ENCODE measurements at places on chromosomes 5 and 9.

GRCh38 chr5:37703841-37704241 is 136.0 kb downstream of the GDNF start:
- peak; percentile 20 for DNase-seq

DNA sequence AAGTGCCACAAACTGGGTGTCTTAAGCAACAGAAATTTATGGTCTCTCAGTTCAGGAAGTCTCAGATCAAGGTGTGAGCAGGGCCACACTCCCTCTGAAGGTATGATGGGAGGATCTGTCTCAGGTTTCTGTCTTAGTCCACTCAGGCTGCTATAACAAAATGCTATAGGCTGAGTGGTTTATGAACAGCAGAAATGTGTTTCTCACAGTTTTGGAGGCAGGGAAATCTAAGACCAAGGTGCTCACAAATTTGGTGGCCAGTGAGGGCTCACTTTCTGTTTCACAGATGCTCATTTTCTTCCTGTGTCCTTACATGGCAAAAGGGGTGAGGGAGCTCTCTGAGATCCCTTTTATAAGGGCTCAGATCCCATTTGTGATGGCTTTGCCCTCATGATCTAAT is 281.4 kb downstream of the CWC27 start:
- DNase-seq, result no peak

GRCh38 chr9:88737876-88738275 is 202.9 kb downstream of the NXNL2 start:
- no peak for DNase-seq

GRCh38 chr5:124438903-124439281 is 307.5 kb downstream of the ZNF608 start:
- peak; percentile 86 for DNase-seq

GRCh38 chr9:3664044-3664443 is 138.2 kb upstream of the RFX3 start:
- no peak for DNase-seq

GRCh38 chr5:36528588-36528987 is 77.8 kb upstream of the SLC1A3 start:
- no peak for DNase-seq

DNA sequence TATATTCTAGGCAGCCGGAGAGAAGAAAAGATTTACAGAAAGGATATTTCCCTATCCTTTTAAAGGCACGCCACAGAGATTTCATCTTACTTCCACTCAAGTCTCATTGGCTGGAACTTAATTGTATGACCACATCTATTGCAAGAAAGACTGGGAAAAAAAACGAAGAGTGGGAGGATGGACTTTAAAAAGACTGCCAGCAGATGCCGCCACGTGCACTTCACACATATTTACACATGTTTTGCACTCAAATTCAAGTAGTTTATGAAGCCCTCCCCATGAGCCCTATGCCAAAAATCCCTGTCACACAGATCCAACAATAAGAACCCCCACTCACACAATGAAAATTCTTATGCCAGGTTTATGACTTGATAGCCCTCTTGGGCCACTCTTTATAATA is 138.5 kb upstream of the TYRP1 start:
- DNase-seq, result no peak

- DNase-seq, result no peak
Measured at GRCh38 chr9:133242991-133243390, 32.0 kb downstream of the ABO start.

GRCh38 chr9:123796094-123796493 is 133.8 kb downstream of the DENND1A start:
- DNase-seq, result no peak

DNA sequence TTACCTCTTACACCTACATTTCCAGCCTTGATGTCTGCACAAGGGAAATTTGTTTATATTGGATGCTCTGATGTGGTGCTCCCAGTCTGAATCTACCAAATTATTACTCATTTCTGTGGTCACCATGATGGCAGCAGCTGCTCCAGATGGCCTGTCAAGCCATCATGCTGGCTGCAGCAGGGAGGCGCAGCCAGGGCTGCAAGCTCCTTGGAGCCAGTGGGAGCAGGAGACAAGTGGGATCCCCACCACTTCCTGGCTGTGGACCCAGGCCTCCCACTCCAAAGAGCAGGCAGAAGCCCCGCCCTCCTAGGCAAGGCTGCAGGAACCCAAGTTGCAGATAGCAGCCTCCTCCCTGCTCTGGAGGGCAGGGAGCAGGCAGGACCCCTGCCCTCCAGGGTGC is 241.1 kb upstream of the ATP10B start:
- DNase-seq, result no peak

DNA sequence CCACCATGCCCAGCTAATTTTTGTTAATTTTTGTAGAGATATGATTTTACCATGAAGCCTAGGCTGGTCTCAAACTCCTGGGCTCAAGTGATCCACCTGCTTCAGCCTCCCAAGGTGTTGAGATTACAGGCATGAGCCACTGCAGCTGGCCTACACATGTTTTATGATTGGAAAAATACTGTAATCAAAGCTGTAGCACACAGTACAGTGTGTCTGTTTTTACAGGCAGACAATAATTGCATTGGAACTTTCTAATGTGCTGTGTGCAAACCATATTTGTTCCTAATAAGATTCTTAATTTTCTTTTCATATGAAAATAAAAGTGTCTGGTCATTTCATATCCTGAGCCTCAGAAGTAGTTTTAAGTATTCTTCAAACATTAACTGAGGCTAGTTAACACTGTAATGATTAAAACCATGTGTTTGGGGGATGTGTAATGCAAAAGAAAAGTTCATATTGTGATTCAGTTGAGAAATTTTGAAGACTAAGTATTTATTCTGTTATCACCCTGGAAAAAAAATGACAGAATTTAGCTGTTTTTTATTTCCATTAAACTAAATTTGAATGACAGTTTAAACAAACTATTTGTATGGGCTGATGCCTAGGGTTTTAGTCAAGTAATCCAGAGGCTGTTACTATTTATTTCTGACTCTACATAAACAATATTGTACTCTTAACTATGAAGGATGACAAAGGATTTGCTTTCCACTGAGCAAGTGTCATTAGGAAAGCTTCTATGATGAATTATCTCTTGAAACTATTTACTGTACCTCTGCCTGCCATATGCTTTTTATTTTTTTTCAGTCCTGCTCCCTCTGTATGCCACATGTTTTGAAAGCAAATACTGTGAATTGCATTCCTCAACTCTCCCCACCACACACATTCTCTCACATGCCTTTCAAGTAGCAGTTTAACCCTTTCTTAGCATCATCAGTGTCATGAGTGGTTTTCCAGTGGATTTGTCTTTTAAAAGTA is 111.5 kb downstream of the MTREX start:
- peak; percentile 53 for DNase-seq

- DNase-seq, result no peak
Measured at GRCh38 chr9:75116306-75116705, 28.0 kb downstream of the OSTF1 start.

DNA sequence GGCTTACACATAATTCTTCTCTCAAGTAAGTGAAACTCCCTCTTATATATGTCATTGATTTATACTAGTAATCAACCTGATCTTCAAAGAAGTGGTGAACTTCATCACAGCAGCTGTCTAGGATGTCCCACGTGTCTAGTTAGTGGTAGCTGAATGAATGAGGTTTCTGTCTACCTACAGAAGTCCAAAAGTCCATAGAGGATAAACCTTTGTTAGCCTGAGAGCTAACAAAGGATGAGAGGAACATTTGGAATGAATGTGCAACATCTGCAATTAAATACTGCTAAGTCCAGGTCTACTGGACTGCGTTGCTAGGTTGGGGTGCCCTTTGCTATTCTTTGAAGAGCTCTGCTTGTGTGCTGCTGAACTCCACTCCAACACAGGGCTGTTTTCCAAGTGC is 213.8 kb upstream of the DAP start:
- DNase-seq, result no peak

GRCh38 chr5:123427281-123427680 is 4.1 kb upstream of the CEP120 start:
- no peak for DNase-seq

- no peak for DNase-seq
Measured at GRCh38 chr9:78171651-78172050, 64.2 kb upstream of the CEP78 start.

GRCh38 chr5:146088098-146088497 is 17.3 kb downstream of the PLAC8L1 start:
- DNase-seq, result peak; percentile 16

DNA sequence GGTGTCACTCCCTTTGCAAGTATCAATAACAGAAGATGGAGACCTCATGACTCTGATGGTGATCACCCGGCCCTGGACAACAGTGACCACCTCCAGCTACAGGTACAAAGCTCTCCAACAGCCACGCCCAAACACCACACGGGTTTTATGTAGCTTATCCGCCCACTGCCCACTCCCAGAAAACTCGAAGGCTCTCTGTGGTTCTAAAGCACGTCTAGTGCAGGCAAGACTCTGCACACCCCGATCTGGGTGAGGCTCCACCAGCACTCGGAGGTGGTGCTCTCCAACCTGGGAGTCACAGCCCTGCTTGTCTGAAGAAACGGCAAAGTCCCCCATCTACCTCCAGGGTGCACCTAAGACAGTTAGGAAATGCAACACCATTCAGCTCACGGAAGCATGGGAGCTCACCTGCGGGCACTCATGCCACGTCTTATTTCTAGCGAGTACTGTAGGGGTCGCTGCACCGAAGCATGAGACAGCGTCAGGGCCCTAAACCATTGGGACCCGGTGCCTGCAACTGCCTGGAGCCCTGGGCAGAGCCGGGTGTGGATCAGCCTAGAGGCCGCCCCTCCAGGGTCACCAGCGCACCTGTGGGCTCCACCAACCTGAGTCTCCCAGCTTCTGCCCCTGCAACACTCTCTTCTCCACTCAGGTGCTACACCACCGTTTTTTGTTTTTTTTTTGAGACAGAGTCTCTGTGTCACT is 58.1 kb upstream of the ZNF354A start:
- DNase-seq, result no peak

DNA sequence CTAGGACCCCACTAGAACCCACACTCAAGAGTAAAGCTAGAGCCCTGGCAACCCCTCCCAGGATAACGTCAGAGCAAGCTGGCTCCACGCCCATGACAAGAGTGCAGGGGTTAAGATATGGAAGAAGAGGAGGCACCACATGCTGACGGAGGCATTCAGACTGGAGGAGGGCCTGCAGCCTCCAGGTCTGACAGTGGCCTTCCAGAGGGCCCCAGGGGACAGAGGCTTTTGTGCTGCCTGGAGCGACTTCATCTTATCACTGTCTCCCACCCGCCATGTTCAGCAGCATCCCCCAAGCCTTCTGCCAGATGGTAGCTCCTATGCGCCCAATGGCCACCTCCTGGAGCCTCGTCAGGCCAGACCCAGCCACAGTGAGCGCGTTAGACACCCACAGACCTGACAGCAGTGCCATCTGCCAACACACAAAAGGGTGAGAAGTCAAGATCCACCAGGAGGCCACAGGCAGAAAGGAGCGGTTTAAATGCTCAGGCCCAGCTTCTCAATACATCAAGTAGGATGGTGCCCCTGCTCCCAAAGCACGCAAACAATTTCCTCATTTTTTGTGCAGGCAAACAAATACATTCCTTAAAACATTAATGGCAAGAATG is 65.8 kb downstream of the C5orf15 start:
- peak; percentile 40 for DNase-seq

DNA sequence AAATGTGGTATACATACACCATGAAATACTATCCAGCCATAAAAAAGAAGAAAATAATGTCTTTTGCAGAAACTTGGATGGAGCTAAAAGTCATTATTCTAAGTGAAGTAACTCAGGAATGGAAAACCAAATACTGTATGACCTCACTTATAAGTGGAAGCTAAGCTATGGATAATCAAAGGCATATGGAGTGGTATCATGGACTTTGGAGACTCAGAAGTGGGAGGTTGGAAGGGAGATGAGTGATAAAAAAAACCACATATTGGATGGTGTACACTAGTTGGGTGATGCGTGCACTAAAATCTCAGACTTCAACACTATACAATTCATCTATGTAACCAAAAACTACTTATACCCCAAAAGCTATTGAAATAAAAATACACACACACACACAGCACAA is 24.5 kb downstream of the ADAMTS12 start:
- DNase-seq, result no peak

DNA sequence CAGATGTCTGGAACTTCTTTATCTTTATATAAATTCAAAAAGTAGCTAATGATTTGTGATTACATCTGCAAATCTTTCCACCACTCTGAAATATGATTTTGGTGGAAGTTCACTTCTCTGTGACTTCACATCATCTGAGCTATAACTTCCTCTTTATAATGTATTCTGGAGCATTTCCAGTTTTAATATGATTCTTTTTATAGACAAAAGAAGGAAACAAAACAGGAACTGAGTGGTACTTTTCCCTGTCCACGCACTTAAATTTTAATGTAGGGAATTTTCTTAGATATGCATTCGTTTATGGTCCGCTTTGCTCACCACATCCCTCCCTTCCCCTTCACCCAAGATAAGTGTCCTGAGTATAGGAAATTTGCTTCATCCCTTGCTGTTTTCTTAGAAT is 333.5 kb downstream of the CHSY3 start:
- no peak for DNase-seq

GRCh38 chr5:124910354-124911016 is 164.0 kb upstream of the ZNF608 start:
- no peak for DNase-seq

DNA sequence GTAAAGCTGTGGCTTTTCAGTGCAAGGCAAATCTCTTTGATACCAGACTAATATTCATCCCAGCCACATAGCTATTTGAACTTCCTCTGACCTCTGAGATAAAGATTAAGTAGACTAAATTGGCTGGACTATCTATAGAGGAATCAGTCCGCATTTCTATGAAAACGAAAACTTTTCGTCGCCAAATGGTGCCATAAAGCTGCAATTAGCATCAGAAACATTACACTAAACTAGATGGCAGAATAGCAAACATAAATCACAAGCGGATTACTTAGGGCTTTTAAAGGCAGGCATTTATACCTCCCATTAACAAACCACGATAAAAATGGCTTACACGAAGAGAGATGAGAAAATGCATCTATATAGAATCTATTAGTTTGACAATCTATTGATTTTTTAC is 1009.7 kb upstream of the CDH6 start:
- no peak for DNase-seq

DNA sequence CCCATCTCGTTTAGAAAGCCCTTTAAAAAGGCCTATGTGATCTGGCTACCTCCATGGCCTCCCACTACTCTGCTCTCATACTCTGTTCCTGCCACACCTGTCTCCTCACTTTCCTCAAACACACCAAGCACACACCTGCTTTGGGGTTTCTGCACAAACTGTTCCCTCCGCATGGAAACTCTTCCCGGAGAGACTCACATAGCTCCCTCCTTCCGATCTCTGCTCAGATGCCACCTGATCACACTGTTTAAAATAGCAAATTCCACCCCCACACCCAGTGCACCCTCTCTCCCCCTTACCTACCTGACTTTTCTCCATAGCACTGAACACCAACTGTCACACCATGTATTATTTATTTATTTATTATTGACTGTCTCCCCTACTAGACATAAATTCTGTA is 84.0 kb upstream of the NR4A3 start:
- no peak for DNase-seq

DNA sequence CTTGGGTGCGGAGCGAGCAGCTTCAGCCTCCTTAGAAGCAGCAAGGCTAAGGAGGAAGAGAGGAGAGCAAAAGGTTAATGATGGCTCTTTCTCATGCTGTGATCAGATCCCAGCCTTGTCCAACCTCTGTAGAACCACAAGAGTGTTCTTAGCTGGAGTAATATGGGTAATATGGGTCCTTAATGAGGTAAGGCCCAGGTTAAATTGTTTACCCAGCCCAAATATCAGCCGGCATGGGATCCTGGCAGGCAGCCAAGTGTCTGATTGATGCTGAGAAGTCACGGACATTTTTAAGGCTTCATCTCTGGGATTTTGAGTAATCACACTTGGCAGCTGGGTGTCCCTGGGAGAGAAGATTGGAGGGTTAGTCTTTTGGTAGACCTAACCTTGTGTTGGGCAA is 32.3 kb downstream of the GLRA1 start:
- DNase-seq, result no peak

GRCh38 chr9:14618836-14619420 is 74.3 kb downstream of the ZDHHC21 start:
- no peak for DNase-seq
